ENCODE measurements at places on chromosomes 3 and 15. TPM values are rescaled to one million over a fixed set of nuclear protein-coding genes. Genes with fewer than 3 reads are reported as not detected.

LSMEM2 gene
- not detected for total RNA-seq

CCDC39 gene
- total RNA-seq, result not detected

GOLGA6A gene
- not detected for total RNA-seq

ZNF502 gene
- total RNA-seq, result 2.7 TPM

KNSTRN gene
- 32.8 TPM for total RNA-seq

TIGIT gene
- total RNA-seq, result not detected

MUSTN1 gene
- total RNA-seq, result 1.6 TPM

IL17RD gene
- 1.1 TPM for total RNA-seq

CFAP91 gene
- not detected for total RNA-seq

ATP13A4 gene
- total RNA-seq, result not detected

CMSS1 gene
- total RNA-seq, result 20.0 TPM

GPR62 gene
- not detected for total RNA-seq

NAALADL2 gene
- 0.23 TPM for total RNA-seq

PCBP4 gene
- total RNA-seq, result 57.0 TPM

SEMA3F gene
- 120 TPM for total RNA-seq

CHRFAM7A gene
- total RNA-seq, result 0.23 TPM

GCSAM gene
- total RNA-seq, result 0.91 TPM
